ENCODE measurements at places on chromosomes 7 and 10.

- DNase-seq: no peak
Measured at GRCh38 chr7:95687759-95688343, 84.5 kb upstream of the DYNC1I1 start.

- no peak for DNase-seq
Measured at GRCh38 chr7:135121868-135122267, 26.0 kb upstream of the TMEM140 start.

- no peak for DNase-seq
Measured at GRCh38 chr7:77903597-77903996, 105.0 kb downstream of the PHTF2 start.

DNA sequence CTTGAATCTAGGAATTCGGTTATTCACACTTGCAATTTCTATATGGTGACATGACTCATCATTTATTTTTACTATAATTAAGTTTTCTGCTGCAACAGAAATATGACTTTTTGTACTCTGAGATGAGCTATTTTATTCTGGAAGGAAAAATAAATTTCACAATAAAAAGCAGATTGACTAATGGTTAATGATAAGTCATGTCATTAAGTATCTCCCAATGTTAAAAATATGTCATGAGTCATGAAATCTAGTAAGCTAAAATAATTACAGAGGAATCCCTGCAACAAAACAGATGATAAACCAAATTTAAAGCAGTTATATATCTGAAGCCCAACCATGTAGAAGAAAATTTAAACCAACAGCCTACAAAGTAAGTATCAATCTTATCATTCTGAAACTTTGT lies 149.2 kb downstream of the CACNA2D1 start:
- no peak for DNase-seq

GRCh38 chr10:71277914-71278665 lies 41.0 kb upstream of the SLC29A3 start:
- no peak for DNase-seq

DNA sequence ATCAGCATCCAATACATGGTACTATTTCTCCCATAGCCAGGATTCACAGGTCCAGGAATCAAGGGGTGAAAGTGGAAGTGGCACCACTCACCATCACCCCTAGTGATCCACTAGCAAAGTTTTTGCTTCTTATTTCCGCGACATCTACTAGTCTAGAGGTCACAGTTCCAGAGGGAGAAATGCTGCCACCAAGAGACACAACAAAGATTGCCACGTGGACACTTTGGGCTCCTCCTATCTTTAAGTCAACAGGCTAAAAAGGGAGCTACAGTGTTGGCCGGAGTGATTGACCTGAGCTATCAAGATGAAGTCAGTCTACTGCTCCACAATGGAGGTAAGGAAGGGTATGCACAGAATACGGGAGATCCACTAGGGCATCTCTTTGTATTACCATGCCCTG lies 178.2 kb downstream of the AKR1D1 start:
- no peak for DNase-seq

- DNase-seq: no peak
Measured at GRCh38 chr7:122369756-122370155, 65.2 kb upstream of the FEZF1 start.

All from left lung (tissue), 14 donors.